Activated CD4-positive, alpha-beta memory T cell treated with anti-CD3 and anti-CD28 coated beads for 36 hours (primary cell): ENCODE measurements at places on chromosomes 12 and 14. TPM values are rescaled to one million over a fixed set of nuclear protein-coding genes. Genes with fewer than 3 reads are reported as not detected.
A peak's percentile ranks its signal among the peaks of the same experiment; 100 is the strongest.

DNA sequence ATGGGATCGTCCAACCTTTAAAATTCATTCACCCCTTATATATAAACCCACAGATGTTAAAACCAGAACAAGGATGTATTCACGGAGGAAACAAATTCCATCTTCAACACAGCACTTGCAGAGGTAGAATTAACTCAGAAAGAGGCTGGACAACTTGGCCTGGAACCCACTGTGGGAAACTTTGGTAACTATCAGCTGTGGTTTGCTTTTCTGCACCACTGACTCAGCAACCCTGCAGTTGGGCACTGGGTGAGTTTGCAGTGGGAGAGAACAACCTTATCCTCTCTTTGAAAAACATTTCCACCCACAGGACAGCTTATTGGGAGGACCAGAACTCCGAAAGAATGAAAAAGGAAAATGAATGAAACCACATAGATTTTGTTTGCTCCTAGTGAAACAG is 66.3 kb downstream of the ZNF664 start:
- peaks cover 8% of the 10 kb centered on the region for H3K27me3 ChIP-seq
- H3K36me3 ChIP-seq, result no peaks in the 10 kb centered on the region
- no peak overlapping the region for H3K27ac ChIP-seq
- H3K4me3 ChIP-seq, result no peak overlapping the region
- peaks cover 3% of the 10 kb centered on the region for H3K4me1 ChIP-seq

- no peak overlapping the region for H3K4me3 ChIP-seq
- no peaks in the 10 kb centered on the region for H3K4me1 ChIP-seq
- no peaks in the 10 kb centered on the region for H3K36me3 ChIP-seq
- H3K27me3 ChIP-seq, result no peaks in the 10 kb centered on the region
Measured at GRCh38 chr14:37709419-37710195, 114.2 kb downstream of the TTC6 start.

DNA sequence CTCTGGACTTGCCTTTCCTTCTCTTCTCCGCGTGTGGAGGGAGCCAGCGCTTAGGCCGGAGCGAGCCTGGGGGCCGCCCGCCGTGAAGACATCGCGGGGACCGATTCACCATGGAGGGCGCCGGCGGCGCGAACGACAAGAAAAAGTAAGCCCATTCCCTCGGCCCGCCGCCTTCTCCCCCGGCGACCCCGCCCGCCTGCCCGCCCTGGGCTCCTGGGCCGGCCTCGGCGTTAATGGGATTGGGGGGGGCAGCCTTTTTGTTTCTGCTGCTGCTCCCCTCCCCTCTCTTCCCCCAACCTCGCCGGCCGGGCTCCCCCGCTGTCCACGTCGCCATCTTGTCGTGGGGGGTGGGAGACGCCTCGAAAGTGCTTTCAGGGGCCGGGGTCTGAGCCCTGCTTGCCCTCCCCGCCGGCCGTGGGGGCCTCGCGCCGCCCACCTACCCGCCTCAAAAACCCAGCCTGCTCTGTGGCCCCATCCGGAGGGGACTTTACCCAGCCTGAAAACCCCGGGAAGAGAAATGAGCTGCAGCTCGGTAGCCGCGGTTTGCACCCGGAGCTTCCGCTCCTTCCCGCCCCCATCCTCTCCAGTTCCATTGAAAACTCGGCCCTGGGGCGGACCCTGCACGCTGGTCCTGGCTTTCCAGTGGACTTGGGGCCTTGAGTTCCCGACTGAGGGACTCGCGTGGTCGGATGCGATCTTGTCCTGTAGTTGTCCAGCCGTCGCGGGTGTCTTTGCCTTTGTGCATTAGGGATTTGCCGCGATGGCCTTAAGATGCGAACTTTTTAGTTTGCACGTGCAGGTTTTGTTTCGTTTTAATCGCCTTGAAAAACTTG is 598 bp downstream of the HIF1A start:
- H3K36me3 ChIP-seq, result peaks cover 48% of the 10 kb centered on the region
- peaks cover 52% of the 10 kb centered on the region for H3K4me1 ChIP-seq
- peak overlapping the region; percentile 98 for H3K4me3 ChIP-seq
- no peaks in the 10 kb centered on the region for H3K27me3 ChIP-seq

DNA sequence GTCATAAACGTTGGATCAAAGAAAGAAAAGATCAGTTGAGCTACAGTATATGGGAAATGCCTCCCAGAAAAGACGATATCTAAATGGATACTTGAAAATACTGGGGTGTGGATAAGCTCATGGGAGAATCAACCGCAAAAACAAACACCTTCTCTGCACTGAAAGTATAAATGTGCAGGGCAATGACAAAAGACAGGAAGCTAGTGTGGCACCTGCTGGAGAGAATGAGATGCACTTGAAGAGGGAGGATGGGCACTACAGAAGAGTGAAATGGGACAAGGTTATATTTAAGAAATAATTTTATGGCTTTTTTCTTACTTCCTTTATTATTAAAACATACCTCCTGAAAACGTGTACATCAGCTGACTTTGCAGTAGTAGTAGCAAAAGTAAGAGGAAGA is 153.7 kb downstream of the PRKD1 start:
- no peak overlapping the region for H3K27ac ChIP-seq
- H3K27me3 ChIP-seq, result no peaks in the 10 kb centered on the region
- DNase-seq, result no peak
- H3K36me3 ChIP-seq, result no peaks in the 10 kb centered on the region

DNA sequence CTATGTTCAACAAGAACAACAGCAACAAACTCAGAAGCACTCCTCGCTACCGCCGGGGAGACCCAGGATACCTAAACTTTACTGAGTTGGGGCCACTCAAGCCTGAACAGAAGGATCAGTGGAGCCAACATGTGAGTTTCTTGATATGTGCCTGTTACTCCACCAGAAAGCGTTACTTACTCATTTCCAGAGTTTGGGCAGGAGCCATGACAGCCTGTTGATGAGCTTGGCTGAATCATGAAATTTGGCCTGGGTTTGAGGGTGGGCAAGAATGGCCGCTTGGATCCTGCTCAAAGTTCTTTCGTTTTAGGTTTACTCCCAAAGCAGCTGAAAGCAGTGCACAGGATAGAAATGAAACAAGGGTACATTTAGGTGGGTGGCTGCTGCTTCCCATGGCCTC is 12.0 kb upstream of the GALNT6 start:
- no peak overlapping the region for H3K27ac ChIP-seq
- DNase-seq, result no peak
- H3K27me3 ChIP-seq, result no peaks in the 10 kb centered on the region
- no peaks in the 10 kb centered on the region for H3K4me1 ChIP-seq

GRCh38 chr14:39316830-39317553 is 83.3 kb downstream of the MIA2 start:
- DNase-seq, result no peak
- no peaks in the 10 kb centered on the region for H3K4me1 ChIP-seq
- no peak overlapping the region for H3K27ac ChIP-seq
- no peaks in the 10 kb centered on the region for H3K27me3 ChIP-seq
- peaks cover 21% of the 10 kb centered on the region for H3K36me3 ChIP-seq

DNA sequence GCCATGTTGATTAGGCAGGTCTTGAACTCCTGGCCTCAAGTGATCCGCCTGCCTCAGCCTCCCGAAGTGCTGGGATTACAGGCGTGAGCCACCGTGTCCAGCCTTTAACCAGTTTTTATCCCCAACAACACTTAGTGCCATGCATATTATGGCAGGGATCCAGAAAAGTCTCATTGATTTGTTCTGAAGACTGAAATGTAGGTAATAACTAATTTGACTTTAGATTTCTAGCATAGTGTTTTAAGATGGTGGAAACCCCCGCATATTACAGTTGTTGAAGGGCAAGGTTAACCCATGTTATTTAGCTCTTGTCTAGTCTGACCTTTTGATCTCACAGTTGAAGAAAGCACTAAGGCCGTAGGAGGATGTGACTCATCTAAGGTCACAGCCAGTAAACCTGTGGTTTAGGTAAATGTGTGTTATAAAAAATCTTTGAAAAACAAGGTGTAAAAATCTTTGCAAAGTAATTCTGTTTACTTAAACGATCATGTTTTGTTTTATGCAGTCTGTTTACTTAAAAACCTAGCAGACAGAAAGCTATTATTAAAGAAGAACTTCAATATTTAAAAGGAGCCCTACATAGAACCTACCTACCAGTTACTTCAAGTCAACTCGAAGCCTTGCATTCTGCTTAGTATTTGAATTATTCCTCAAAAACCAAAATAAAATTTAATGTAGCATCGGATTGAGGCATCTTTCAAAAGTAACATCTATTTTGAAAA is 24.8 kb downstream of the BICDL1 start:
- peak overlapping the region; percentile 49 for H3K4me3 ChIP-seq
- H3K4me1 ChIP-seq, result peaks cover 87% of the 10 kb centered on the region
- H3K27me3 ChIP-seq, result peaks cover 2% of the 10 kb centered on the region
- H3K36me3 ChIP-seq, result peaks cover 52% of the 10 kb centered on the region
- DNase-seq, result peak; percentile 67
- peak overlapping the region; percentile 96 for H3K27ac ChIP-seq

DNA sequence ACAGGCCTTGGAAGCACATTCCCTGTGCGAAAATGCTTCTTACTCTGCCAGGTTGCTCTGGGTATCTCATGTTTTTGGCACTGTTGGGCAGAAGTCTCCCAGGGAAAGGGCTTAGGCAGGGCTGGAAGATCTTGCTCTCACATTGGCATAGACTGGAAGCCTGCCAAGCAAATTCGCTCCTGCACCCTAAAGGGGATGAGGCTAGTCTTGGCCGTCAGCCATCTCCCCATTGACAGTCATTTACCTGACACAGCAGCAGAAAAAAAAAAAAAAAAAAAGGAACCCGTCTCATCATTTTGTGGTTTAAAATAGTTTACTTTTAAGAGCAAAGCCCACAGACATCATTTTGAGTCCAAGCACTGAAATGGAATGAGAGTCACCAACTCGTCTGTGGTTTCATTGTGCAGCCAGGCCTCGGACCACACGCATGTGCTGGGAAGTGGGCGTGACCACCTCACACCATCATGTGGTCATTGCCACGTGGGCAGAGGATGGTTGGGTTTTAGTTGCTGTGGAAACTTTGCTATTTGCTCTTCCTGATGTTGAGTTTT is 84.8 kb downstream of the NRXN3 start:
- H3K36me3 ChIP-seq, result no peaks in the 10 kb centered on the region
- no peak overlapping the region for H3K4me3 ChIP-seq
- DNase-seq, result peak; percentile 40
- H3K4me1 ChIP-seq, result peaks cover 6% of the 10 kb centered on the region
- no peaks in the 10 kb centered on the region for H3K27me3 ChIP-seq

DNA sequence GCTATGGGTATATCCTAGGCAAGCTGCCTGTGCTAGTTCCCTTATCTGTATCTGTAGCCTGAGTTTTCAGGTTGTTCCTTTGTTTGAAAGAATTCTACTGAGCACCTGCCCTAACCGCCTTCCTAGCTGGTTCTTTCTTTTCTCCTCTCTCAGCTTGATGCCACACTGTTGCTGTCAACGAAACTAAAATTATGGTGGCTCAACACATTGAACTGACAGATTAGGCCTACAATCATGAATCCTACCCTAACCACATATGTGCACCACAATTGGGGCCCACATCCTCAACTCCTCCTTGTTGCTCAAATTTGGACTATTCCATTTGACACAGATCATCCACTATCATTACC is 36.2 kb upstream of the RESF1 start:
- no peaks in the 10 kb centered on the region for H3K27me3 ChIP-seq
- H3K27ac ChIP-seq, result peak overlapping the region; percentile 50
- peaks cover 12% of the 10 kb centered on the region for H3K4me1 ChIP-seq
- DNase-seq, result peak; percentile 25
- no peak overlapping the region for H3K4me3 ChIP-seq

DNA sequence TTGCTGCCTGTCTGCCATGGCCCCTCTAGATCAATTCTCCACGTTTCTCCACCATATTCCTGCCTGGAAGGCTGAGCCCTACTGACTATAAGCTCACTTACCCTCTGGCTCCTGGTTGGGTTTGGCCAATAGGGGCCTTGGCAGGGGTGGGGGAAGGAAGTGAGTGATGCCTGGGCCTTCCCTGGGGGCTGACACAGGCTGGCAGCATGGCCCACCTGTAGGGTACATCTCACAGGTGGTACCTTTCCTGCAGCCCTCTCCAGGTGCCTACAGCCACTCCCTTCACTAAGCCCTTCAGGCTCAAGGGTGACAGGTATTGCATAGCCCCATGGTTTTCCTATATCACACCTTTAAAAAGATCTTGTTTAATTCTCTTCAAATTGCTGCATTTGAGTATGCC is 3.5 kb downstream of the RFC5 start:
- H3K4me1 ChIP-seq, result peaks cover 30% of the 10 kb centered on the region
- H3K27me3 ChIP-seq, result peaks cover 2% of the 10 kb centered on the region
- H3K27ac ChIP-seq, result no peak overlapping the region
- DNase-seq, result no peak

- no peak overlapping the region for H3K4me3 ChIP-seq
- peaks cover 11% of the 10 kb centered on the region for H3K27me3 ChIP-seq
- no peak overlapping the region for H3K27ac ChIP-seq
- no peak for DNase-seq
- H3K36me3 ChIP-seq, result no peaks in the 10 kb centered on the region
Measured at GRCh38 chr14:60311417-60311816, 62.4 kb downstream of the PPM1A start.

DNA sequence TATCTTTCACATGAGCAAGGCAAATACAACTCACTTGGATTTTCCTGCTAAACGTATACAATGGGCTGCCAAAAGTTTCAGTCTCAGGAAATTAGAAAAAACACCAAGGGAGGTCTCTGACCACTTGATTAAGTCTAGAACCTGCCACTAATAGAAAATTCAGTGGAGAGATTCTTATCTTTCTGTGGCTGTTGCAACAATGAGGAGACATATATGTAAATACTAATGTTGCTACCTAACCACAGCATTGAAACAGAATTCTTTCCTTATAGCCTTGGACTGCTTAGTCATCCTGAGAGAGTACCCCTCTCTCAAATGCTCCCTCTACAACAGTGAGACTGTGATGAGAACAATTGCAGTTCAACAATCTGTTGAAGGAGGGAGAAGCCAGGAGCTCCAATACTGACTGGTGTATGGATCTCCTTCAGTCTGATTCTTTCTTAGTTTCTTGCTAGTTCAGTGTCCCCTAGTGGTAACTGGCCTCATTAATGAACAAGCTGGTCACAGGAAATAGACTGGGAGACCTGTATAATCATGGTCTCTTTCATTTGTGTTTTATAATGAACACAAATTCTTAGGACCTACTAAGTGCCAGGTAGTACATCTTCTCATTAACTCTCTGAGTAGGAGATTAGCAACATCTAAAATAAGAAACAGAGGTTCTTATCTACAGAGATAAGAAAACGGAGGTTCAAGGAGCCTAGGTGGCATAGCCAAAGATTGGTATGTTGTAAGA is 164.5 kb downstream of the SLC38A4 start:
- H3K27me3 ChIP-seq, result no peaks in the 10 kb centered on the region
- H3K27ac ChIP-seq, result no peak overlapping the region
- DNase-seq, result no peak
- peaks cover 34% of the 10 kb centered on the region for H3K4me1 ChIP-seq
- no peaks in the 10 kb centered on the region for H3K36me3 ChIP-seq

- H3K27me3 ChIP-seq, result no peaks in the 10 kb centered on the region
- no peak overlapping the region for H3K27ac ChIP-seq
- H3K36me3 ChIP-seq, result no peaks in the 10 kb centered on the region
- H3K4me3 ChIP-seq, result no peak overlapping the region
- no peak for DNase-seq
- no peaks in the 10 kb centered on the region for H3K4me1 ChIP-seq
Measured at GRCh38 chr14:88359500-88359899, 26.0 kb upstream of the SPATA7 start.

GRCh38 chr12:101928556-101928955 is 51.2 kb downstream of the DRAM1 start:
- H3K4me3 ChIP-seq, result no peak overlapping the region
- H3K36me3 ChIP-seq, result no peaks in the 10 kb centered on the region
- no peak overlapping the region for H3K27ac ChIP-seq
- DNase-seq, result no peak

GRCh38 chr12:94020335-94020734 is 128.0 kb upstream of the PLXNC1 start:
- H3K4me3 ChIP-seq, result no peak overlapping the region
- no peaks in the 10 kb centered on the region for H3K4me1 ChIP-seq
- H3K27me3 ChIP-seq, result peaks cover 6% of the 10 kb centered on the region

Gene FBLN5
- 1.9 TPM for total RNA-seq

Gene TMEM121
- total RNA-seq, result 10.2 TPM

Gene DBX2
- not detected for total RNA-seq

Gene IL22
- total RNA-seq, result 6.4 TPM

Gene BDKRB1
- not detected for total RNA-seq

Gene KRT82
- not detected for total RNA-seq

Gene LRP1-AS
- total RNA-seq, result not detected

Gene OLR1
- not detected for total RNA-seq
